ENCODE measurements at places on chromosomes 4 and X.
A peak's percentile ranks its signal among the peaks of the same experiment; 100 is the strongest.

GRCh38 chr4:121978172-121978516 lies 26.3 kb upstream of the TRPC3 start:
- DNase-seq: no peak

- DNase-seq: no peak
Observed at GRCh38 chrX:149074398-149074797, 430.7 kb downstream of the IDS start.

GRCh38 chr4:81874661-81875515 lies 403.2 kb upstream of the RASGEF1B start:
- no peak for DNase-seq

GRCh38 chrX:67654301-67654700 lies 110.5 kb downstream of the AR start:
- DNase-seq: no peak

- DNase-seq: no peak
Observed at GRCh38 chr4:72690771-72691170, 121.8 kb upstream of the ADAMTS3 start.

DNA sequence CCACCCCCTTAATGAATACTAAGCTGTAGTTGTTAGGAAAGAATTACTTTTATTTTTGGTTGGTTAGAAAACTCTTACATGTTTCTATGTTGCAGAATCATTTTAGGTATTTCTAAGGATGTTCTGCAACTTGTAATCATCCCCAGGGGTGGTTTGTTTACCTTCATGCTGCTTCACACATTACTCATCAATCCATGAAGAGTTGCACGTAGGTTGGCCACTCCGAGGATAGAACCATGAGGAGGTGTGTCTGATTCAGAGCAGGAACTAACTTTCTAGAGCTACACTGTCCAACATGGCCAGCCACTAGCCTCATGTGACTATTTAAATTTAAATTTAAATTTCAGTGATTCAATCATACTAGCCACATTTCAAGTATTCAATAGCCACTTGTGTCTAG lies 127.2 kb upstream of the FRMPD4 start:
- no peak for DNase-seq

- no peak for DNase-seq
Observed at GRCh38 chr4:176052744-176053143, 12.9 kb upstream of the WDR17 start.

- DNase-seq: no peak
Observed at GRCh38 chrX:40145923-40146261, 48.1 kb upstream of the BCOR start.

DNA sequence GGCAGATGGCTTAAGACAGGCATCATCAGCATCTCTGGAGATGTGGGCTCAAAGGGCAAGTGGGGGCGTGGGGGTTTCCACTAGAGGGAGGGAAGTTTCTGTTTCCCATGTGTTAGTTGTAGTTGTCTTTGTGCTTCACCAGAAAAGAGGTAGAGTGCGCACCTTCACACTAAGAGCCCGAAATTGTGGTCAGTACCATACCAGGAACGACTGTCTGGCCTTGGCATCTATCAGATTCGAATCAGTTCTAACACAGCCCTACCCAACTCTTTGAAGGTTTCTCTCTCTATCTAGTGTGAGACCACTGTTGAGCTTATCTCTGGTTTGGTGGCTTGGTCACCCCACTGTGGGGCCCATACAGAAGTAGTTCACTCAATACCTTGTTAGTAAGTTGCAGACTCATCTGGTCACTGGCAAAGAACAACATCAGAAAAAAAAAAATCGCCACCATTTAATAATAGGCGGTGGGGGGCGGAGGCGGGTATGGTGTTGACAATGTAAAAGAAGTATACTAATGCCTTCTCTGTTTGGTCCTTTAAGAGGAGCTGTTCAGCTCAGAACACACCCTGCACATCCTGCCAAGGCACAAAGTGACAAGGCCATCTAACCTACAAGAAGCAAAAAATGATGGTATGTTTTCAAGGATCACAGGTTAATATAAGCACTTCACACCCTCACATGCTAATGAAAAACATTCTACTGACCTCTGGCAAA lies 71.1 kb downstream of the NYX start:
- DNase-seq: no peak

DNA sequence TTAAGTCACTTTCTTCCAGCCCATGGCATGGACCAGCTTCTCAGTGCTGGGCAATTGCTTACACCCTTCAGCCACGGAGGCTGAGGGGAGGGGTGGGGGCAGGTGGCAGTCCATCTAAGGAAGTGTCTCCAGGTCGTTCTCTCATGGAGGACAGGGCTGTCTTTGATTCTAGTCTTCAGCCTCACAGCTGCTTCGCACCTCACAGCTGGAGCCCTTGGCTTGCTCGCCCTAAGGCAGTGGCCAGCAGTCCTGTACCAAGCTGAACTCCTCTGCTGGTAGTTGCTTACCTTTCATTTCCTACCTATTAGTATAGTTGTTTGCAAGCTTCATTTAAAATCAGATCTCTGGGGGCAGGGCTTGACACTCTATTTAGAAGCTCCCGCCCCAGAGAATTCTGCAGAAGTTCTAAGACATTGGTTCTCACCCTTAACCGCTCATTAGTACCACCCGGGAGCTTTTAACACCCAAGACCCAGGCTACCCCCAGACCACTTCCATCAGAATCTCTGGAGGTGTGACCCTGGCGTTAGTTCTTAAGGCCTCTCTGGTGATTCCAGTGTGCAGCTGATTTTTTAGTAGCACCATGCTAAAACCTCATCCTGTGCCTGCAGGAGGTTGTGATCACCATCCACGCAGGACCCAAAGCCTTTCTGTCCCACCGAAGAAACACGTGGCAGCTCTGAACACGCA lies 386.8 kb downstream of the UNC5C start:
- no peak for DNase-seq

DNA sequence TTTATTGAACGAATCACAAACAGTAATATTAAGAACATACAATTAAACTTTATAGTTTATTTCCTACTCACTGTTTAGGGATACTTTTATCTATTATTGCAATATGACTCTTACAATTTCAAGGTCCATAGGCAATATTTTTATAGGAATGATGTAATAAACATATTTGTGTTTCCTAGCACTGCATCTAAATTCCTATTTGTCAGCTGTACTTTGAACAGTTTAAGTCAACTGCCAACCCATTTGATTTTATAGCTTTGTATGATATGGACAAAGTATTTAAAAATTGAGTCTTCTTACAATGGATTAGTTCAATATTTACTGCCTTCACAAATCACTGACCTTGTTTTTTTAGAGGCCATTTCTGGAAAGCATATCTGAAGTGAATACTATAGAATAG lies 199.3 kb downstream of the PCDH7 start:
- no peak for DNase-seq

DNA sequence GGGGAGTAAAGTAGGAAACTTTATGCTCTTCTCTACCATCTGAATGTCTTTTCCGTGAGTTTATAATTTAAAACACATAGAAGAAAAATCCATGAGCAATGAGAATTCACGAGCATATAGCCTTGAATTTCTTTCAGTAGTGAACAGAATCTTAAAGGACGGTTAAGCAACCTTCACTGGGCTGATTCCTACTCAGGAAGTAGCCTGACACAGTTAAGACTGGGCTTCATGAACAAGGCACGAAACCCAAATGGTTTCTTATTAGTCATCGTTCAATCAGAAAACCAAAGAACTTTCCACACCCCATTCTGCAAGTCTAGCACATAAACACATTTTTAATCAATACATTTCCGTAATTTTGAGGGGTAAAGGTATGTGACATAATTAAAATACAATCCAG lies 95.8 kb downstream of the SH3KBP1 start:
- DNase-seq: no peak

- no peak for DNase-seq
Observed at GRCh38 chrX:148661035-148661434, 160.6 kb downstream of the AFF2 start.

DNA sequence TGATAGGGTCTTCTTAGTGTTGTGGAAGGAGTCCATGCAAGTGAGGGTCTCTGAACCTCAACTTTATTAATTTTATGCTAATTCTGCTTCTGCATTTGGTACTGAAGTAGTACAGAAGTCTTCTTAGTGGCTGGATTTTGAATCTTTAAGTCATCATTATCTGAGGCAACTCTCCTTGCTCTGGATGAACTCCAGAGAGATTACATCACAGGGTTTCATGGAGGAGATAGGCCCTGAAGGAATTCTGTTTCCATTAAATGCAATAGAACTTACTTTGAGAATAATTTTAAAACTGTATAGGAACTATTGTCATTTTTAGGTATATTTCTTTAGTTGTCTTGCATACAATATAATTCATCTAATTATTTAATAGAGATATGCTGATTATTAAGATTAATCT lies 451.2 kb downstream of the FAT4 start:
- no peak for DNase-seq

DNA sequence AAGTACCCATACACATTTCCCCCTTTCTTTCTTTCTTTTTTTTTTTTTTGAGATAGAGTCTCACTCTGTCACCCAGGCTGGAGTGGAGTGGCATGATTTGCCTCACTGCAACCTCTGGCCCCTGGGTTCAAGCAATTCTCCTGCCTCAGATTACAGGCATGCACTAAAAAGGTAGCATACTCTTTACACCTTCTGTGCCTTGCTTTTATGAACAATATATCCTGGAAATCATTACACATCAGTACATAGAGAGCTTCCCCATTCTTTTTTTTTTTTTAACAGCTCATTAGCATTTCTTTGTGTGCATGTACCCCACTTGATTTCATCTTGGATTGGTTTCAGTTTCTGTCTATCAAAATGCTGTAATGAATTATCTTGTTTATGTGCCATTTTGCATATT lies 18.6 kb upstream of the HSD17B10 start:
- no peak for DNase-seq

DNA sequence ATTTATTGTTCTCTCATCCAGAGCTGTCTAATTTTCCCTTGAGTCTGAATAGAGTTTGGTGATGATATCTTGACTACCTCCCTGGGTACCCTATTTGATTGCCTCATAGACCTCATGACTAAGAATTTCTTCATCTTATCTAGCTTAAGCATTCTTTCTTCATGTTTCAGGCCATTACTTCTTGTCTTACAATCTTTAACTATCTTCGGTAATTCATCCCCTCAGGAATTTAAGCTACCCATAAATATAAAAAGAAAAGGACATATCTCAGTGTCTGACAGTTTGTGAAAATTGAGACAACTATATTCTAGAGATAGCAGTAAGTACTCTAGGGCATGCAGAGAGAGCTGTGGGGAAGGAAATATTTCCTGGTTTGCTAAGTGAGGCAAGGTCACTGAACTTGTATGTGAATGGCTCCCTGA lies 466.1 kb upstream of the GRID2 start:
- DNase-seq: no peak

DNA sequence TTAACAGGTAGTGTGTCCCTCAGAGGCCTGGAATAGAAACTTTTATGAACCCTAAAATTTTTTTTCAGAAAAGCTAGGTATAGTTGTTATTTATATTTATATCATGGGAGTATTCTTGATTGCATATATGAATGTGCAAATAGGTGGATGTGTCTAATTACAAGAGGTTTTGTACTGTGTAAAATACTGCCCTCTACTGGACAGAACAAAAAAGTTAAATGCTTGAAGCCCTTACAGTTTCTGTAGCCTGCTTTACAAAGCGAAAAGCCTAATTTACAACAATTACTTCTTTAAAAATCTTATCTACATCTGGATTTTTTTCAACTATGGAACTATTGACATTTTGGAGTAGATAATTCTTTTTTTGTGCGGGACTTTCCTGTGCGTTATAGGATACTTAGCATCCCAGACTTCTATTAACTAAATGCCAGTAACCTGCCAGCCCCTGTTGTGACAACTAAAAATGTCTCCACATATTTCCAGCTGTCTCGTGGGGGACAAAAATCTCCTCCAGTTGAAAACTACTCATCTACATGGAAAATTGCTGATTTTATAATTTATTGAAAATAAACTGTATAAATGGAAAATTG lies 35.1 kb downstream of the ENPEP start:
- DNase-seq: no peak

DNA sequence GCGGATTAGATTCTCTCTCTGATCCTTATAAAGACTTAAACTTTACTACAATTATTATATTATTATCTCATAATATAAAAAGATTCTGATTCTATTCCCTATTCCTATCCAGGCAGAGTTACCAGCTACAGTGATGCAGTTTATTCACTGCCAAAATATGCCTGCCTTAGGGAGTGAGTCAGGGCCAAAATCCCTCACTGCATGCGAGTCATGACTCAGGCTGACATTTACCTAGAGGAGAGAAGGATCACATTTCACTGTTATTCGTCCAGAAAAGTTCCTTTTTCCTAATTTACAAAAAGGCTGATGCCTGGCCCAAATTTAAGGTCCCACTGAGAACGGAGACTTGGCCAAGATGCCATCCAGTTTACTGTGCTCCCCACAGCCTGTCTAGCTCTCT lies 168.5 kb upstream of the LDB2 start:
- DNase-seq: no peak

DNA sequence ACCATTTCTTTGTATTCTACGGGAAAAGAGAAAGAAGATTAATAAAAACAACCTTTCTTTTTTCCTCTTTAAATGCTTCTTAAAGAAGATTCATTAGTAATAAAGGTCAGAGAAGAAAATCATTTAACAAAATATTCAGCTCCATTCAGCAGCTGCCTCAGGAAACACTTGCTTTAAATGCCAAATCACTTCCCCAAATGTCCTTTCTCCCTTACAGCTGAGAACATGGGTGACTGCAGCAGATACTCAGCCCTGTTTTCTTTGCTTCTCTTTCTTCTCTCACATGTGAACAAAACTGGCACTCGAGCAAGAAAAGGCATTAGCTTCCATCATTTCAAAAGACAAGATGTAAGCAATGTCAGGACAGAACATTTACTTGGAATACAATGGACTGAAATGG lies 120.2 kb downstream of the INPP4B start:
- DNase-seq: no peak

- no peak for DNase-seq
Observed at GRCh38 chr4:21555083-21555482, 393.5 kb downstream of the KCNIP4 start.

GRCh38 chrX:9087271-9088040 lies 53.5 kb upstream of the FAM9B start:
- DNase-seq: no peak

DNA sequence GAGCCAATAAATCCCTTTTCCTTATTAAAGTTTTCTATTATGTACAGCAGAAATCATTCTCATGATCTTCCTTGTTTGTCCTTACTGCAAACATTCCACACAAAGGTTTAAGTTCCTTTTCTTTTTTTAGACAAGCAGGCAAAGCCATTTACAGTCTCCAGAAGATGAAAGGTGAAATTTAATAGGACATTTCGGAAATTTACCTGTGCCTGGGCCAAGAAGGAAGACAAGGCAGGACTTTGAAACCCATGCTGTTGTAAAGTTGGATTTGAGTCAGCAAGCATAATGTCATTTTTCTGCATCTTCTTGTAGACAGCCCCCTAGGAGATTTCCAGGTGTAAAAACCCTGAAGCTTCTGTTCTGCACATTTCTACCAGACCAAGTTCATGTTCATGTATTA lies 188.1 kb downstream of the PAPSS1 start:
- no peak for DNase-seq

- DNase-seq: no peak
Observed at GRCh38 chrX:46554942-46555341, 9.7 kb upstream of the ZNF674 start.

- peak; percentile 37 for DNase-seq
Observed at GRCh38 chr4:83083925-83084475, 30.5 kb downstream of the PLAC8 start.

Data from T-helper 9 cell (primary cell).